ENCODE measurements at places on chromosomes 6 and 20.

GRCh38 chr20:2236256-2236655, 59.5 kb upstream of the TGM3 start:
- no peak for DNase-seq

DNA sequence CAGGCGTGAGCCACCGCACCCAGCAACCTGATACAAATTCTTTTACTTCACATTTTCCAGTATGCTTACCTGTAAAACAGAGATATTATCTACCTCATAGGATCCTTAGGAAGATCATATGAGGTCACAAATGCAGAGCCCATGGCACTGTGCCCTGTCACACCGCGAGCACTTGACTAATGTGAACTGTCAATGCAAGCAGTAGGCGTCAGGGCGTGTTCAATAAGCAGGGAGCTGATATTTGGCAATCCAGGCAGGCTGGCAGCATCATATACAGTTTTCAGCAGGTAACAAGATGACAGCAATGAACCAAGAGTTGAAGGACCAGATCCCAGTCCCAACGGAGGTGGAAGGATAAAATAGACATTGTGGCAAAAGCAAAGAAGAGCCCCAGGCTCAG, 14.6 kb upstream of the ARID1B start:
- DNase-seq, result no peak

GRCh38 chr6:89944826-89945407, 50.6 kb downstream of the GJA10 start:
- no peak for DNase-seq

DNA sequence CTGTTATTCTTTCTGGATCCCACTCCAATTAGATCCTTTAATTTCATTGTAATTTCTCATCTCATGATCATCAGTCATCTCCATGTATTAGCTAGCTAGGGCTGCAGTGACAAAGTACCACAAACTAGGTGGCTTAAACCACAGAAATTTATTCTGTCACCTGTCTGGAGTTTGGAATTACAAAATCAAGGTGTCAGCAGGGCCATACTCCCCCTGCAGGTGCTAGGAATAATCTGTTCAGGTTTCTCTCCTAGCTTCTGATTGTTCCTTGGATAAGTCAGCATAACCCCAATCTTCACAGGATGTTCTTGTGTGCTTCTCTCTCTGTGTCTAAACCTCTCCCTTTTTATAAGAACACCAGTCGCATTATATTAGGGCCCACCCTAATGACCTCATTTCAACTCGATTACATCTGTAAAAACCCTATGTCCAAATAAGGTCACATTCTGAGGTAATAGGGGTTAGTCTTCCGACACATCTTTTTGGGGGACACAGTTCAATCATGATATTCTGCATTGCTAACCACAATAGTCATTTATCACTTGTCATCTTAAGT, 40.5 kb downstream of the BEND6 start:
- no peak for DNase-seq

- no peak for DNase-seq
Observed at GRCh38 chr20:58129721-58130151, 98.7 kb downstream of the ANKRD60 start.

DNA sequence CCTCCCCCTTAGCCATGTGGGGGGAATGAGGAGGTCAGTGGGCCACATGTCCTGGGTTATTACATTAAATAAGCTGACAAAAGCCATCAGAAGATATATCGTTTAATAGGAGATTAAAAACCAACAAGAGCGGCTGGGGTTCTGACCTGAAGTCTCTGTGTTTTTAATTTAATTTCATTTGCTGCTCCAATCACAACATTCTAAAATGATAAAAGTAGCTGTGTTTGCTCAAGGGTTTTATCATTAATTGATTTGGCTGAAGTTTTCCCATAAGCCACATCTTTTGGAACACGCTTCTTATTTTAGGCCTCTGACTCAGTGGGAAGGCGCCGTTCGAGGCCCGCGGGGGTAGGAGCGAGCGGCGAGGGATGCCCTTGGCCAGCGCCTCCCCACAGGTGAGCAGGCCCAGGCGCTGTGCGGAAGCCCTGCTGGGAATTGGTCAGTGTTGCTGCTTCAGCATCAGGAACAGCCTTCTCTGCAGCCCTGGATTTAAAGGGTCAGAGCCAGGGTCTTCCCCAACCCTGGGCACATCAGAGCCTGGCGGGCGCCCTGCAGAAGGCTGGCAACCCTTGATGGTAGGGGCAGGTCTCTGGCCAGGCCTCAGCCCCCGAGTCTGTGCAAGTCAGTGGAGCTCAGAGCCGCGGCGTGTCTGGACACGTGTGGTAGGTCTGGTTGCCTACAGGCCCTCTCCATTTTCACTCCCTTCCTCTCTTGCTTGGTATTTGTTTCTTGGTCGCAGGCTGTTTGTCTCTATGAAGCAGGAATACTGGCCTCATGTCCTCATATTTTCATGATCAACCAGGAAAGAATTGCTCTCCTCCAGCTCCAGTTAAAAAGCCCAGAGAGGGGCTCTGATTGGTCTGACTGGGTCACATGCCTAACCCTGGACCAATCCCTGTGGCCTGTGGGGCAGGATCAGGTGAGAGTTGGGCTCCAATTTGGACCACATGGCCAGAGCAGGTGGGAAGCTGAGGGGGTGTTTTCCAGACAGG, 30.9 kb upstream of the MLN start:
- DNase-seq, result no peak

- DNase-seq, result no peak
Observed at GRCh38 chr6:43893073-43893472, 123.1 kb downstream of the VEGFA start.

GRCh38 chr20:2740702-2741101, 48.1 kb downstream of the EBF4 start:
- DNase-seq, result no peak

DNA sequence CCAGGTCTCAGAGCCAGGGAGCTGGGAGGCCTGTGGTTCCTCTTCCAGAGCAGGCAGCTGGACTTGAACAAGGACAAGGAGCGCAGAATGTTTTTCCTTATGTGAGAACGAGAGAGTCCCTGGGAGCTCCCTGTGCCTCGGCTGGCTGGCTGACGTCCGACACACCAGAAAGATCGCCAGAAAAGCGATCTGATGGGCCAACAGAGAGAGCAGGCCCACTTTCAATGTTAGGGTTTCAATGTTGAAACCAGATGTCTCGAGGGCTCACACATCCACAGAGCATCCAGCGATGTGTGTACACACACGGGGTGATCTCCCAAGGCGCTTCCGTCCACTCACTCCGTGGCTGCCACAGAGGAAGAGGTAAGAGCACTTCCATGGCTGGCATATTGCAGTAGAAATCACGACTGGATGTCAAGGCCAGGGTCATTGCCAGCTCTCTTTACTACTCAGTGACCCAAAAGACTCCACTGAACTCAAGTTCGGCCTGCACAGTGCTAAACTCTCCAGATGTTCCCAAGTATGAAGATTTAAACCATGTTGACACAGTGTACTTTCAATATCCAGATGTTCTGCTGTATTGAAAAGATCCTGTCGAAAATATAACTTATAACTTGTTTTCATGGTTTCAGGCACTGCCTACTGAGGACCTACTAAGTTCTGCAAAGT, 70.8 kb upstream of the FOXC1 start:
- no peak for DNase-seq

GRCh38 chr20:58407966-58408557, 19.0 kb downstream of the VAPB start:
- DNase-seq, result no peak

DNA sequence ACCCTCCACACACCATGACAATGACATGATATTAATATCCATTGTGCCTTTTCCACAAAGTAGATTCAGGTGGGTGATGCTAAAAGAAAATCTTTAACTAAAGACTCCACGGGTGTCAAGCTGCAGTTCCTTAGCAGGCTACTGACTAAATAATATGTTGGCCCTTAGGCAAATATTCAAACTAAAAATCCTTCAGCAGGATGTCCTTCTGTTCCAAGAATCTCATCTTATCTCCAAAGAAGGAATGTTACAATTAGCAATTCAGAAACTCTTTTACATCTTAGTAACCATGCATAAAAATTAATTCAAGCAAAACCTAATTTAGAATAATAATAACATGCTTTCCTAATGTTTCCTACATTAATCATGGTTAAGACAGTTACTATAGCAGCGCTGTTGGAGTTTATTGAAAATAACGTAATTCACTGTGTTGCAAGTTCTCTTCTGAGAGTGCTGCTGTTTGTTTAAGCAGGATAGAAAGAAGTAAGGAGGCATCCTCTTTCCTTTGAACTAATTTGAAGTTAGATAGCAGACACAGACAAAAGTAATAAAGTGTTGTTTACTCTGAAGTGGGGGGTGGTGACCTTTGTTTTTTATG, 414.8 kb upstream of the CDH4 start:
- DNase-seq, result no peak

DNA sequence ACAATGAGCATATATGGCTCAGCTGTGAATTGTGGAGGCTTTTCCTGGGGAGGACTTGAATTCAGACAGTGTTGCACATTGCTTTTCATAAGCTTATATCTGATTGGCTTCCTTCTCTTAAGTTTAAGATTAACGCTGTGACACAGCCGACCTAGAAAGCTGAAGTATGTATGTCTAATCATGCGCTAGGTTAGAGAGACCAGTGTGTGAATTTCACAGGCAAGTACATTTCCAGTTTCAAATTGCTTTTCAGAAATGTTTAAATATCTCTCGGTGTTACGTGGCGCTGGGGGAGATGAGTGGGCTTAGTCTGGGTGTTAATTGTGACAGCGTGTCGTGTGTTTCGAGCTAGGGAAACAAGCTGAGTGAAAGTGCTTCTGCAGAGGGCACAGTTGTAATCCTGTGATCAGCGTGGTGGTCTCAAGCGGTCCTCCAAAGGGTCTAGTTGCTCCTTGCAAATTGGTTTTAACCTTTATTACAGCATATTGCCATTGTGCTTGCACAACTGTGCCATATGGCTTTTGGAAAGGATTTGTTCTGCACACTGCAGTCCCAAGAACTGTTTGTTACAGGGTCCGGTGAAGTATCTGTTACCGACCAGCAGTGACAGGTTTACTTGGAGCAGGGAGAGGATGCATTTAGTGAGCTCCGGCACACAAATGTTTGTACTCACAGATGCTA, 166.6 kb downstream of the SASH1 start:
- no peak for DNase-seq

Measured in NCI-H187 (cell line).